CD4-positive, alpha-beta T cell treated with Interleukin-10 for 1 hour (primary cell): ENCODE measurements at places on chromosomes 1 and 21.

GRCh38 chr1:6490181-6491080, 1.0 kb downstream of the PLEKHG5 start:
- peak; percentile 55 for DNase-seq

DNA sequence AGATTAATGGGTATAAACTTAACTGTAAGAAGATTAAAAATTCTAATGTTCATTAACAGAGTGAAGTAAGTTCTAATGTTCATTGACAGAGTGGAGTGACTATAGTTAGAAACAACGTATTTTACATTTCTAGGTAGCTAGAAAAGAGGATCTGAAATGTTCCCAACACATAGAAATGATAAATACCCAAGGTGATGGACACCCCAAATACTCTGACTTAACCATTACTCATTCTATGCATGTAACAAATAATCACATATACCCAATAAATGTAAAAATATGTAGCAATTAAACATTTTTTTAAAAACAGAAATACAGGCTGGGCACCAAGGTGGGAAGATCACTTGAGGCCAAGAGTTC, 62.1 kb downstream of the ABL2 start:
- no peak for DNase-seq

DNA sequence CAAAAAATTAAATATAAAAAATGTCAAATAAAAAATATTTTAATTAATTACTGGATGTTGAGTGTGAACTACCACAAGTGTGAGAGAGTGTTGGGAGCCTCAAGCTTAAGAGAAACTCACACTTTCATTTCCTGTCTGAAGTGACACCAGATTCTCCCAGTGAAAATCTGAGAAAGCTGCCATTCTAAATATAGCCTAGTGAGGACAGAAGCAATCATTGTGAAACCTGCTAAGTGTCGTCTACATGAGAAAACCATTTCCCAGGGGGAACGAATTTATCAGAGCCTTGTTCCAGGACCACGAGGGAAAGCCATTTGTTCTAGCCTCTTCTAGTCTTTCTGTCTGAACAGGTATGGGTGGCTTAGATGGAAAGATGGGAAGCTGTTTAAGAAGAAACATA, 329.3 kb upstream of the PRMT6 start:
- DNase-seq = no peak

DNA sequence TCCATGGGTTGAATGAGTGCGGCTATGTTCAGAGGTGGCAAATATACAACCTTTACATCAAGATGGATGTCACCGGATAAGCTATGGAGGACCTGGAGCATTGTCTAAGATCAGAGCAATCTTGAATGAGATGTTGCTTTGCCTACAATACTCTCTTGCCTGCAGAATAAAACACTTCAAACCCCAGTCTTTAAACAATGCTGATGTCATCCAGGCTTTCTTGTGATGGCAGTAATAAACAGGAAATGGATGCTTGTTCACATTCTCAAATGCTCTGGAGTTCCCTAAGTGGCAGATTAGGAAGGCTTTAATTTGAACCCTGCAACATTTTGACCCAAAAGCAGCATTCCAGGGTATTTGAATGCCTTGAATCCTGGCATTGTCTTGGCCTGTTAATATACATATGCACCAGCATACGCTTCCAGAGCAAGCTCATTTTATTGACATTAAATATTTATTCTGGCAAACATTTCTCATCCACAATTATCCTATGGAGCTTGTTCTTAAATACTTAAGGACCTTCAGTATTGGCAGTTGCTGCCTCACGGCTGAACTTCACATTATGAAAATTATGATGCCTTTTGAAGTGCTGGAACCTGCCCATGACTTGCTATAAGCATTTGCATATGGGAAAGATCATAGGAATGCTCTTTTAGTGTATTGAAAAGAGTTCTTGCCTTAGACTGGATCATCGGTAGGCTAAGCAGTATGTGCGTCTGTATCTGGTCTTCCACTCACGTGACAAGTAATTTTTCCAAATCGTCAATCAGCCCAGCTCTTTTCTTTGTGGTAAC, 422.7 kb downstream of the SIPA1L2 start:
- DNase-seq = no peak

DNA sequence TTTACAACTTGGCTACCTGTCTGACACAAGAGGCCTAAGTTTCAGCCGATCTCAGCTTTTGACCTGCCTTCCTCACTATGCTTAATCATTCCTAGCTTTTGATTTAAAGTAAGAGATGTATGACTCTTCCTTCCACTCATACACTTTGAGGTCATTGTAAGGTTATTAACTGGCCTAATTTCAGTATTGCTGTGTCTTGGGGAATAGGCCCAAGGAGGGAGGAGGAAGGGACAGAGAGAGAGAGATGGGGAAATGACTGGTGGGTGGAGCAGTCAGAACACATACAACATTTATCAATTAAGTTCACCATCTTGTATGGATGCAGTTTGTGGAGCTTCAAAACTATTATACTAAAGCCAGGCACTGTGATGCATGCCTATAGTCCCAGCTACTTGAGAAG, 28.3 kb upstream of the FAM20B start:
- DNase-seq = no peak

- DNase-seq = no peak
Measured at GRCh38 chr1:231522931-231523642, 5.4 kb upstream of the TSNAX start.

- DNase-seq = peak; percentile 8
Measured at GRCh38 chr1:12344596-12345349, 114.9 kb downstream of the VPS13D start.

DNA sequence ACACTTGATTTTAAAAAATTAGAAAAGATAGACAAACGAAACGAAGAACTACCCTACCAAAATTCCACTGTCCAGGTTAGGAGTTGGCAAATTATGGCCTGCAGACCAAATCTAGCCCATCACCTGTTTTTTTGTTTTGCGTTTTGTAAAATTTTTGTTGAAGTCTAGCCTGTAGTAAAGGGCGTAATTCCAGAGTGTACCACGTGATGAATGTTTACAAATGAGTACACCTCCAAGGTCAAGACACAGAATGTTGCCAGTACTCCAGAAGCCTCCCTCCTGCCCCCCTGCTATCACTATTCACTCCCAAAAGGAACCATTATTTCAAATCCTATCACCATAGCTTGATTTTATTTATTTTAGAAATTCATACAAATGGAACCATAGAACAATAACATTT, 17.1 kb upstream of the PODN start:
- DNase-seq = no peak

- DNase-seq = no peak
Measured at GRCh38 chr1:114219172-114219868, 65.7 kb upstream of the SYT6 start.

DNA sequence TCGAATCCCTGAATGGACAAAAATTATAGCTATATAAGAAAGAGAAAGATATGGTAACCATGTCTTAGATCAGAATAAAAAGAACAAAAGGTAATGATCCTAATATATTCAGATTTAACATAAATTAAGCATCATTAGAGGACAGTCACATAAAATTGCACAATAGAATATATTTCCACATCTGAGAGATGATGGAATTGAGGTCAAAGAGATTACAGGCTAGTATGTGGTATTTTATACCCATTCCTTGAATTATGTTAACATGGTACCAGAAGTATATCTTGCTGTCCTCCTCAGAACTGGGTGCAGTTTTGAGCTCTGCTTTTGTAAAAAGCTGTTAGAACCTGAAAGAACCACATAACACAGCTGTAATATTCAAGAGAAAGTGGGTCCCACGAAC, 245.6 kb upstream of the HOOK1 start:
- no peak for DNase-seq

DNA sequence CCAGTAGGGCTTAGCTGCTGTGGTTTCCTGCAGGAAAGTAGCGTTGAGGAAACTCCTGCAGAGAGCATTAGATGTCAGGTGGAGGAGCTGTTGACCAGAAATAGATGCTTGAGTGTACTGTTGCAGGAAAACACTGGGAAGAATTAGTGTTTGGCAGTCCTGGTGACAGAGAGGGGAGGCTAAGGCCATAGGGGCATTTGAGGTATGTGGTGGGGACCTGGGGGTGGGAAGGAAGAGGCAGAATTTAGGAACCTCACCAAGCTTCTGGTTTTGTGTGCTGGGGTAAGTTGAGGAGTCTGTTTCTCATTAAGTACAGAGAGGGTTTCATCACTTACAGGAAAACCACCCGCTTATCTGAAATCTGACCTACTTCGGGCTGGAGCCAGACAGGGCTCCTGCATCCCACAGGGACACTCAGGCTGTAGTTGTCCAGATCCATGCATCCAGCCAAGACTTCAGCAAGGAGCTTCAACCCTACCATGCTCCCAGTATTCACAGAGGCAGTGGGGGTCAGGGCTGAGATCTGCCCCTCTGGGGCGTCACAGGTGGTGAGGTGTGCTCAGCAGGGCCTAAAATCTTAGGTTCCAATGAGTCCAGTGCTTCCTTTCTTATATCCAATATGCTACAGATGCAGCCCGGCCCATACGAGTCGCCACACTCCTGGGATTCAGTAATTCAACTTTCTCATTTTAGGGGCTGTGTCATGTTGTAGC, 15.1 kb downstream of the SH2D2A start:
- DNase-seq = no peak

DNA sequence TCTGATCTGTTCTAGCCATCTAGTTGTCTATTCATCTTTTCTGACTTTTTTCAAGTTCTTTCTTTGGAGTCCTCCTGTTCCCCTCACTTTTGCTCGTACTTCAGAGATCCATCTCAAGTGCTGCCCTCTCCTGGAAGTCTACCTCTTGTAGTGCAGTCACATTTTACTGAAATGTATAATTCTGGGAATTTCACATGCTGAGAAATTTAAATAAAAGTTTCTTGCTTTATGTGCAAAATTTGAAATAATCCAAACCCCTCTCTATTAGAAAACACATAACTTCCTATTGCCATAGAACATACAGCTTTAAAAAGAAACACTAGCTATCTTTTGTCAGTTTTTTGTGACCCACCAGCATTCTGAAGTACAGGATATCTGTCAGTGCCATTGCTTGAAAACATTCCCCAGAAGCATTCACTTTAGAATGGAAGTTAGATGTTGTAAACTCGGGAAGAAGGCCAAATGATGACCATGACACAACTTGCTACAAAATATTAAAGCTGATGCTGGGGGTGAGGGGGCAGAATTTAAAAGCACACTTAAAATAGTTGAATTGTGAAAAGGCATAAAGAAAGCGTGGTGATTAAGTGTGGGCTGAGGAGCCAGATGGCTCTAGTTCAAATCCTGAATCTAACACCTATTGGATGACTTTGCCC, 22.0 kb downstream of the RLF start:
- DNase-seq = peak; percentile 37
